G401 (cell line): ENCODE measurements at places on chromosomes 16 and 17.
A peak's percentile ranks its signal among the peaks of the same experiment; 100 is the strongest.

- DNase-seq, result no peak
Observed at GRCh38 chr17:70314096-70314495, 144.8 kb downstream of the KCNJ2 start.

DNA sequence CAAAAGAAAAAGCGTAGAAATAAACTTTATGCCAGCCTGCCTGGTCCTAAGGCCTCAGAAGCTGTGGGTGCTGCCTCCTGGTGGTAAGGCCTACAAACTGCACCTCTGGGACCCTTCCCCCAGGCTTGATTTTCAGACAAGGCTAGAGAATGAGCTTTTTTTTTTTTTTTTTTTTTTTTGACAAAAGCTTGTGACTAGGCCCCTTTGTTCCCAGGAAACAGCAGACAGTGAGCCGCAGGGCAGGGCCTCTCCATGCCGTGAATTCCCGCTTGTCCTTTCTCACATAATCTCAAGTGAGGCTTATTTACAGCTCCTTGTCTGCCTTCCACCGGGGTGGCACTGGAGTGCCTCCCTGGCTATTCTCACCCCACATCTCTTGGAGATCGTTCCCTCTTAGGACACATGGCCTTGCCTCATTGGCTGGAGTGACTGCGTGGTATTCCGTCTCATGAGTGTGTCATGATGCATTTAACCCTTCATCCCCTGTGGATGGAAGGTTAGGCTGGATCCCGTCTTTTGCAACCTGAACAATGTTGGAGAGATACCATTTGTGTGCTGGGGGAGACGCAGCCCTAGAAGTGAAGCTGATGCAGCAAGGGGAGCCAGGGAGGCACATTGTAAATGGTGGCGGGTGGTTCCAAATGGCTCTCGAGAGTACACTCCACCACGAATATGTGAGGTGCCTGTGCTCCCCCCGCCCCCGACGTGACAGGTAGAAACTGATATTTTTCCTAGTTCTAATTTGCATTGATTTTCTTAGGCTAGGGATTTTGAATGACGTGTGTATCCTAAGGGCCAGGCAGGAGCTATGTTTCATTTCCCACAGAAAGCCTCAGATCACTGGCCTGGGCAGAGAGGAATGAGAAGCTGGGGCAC lies 49.6 kb downstream of the USP22 start:
- peak; percentile 68 for DNase-seq

DNA sequence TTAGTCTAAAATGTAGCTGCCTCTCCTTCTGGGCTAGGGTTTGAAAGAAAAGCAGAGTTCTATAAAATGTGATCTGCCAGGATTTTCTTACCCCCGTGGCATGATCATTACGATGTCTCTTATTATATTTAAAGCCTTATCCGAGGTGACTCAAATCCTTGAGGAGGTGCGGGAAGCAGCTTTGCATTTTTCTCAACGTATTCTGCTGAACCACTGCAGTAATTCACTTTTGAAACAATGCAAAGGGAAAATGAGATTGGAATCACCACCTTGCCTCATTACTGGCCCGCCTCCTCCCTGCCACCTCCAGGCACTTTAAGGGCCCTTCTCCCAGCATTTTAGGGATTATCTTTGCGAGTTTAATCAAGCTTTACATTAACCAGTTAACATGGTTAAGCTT lies 9.7 kb upstream of the NOG start:
- DNase-seq, result no peak

DNA sequence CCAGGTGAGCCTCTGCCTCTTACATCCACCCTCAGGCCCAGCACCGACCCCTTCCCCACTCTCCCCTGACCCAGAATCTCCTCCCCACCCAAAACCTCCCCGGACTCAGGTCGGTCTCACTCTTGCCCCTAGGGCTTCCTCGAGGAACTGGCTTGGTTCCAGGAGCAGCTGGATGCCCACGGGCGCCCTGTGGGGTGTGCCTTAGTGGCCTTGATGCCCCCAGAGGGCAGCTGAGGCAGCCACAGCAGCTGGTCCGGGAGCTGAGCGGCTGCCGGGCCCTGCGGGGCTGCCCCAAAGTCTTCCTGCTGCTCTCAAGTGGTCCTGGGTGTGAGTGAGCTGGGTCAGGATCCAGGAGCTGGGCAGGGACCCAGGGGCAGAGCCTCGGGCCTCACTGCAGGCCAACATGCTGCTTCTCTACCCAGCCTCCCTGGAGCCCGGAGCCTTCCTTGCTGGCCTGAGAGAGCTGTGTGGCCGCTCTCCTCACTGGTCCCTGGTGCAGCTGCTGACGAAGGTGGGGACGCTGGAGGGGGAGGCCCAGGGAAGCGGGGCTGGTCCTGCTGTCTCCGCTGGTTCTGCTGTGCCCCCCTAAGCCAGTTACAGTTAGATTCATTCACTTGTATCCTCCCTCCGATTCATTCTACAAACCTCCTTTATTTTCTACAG lies 9.6 kb downstream of the ZNF213 start:
- DNase-seq, result no peak

GRCh38 chr17:29107933-29108822 lies 65.2 kb downstream of the PIPOX start:
- DNase-seq, result no peak
